Germinal center (tissue), 1 donor: ENCODE measurements at places on chromosomes 12 and 14.

GRCh38 chr14:73402579-73402978 is 55.8 kb downstream of the NUMB start:
- no peak for DNase-seq

DNA sequence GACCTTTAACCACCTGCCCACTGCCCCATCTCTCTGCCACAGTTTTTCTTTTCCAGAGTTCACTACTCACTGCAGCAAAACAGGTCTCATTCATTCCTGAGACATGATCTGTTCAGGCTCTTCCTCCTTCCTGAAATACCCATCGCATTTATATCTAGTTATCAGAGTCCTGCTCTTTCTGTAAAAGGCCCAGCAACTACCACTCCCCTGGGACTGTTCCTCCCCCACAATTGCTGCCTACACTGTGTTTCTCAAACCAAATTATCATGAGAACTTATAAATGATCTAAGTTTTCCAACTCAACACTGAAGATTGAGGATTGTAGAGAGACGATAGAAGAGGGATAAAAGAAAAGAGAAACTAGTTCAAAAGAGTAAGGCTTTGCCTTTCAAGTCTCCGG is 40.8 kb upstream of the EPS8 start:
- DNase-seq, result no peak

- DNase-seq, result no peak
Measured at GRCh38 chr12:107584563-107584962, 101.0 kb upstream of the PWP1 start.

GRCh38 chr12:74539261-74539660 is 1.6 kb downstream of the ATXN7L3B start:
- DNase-seq, result no peak

DNA sequence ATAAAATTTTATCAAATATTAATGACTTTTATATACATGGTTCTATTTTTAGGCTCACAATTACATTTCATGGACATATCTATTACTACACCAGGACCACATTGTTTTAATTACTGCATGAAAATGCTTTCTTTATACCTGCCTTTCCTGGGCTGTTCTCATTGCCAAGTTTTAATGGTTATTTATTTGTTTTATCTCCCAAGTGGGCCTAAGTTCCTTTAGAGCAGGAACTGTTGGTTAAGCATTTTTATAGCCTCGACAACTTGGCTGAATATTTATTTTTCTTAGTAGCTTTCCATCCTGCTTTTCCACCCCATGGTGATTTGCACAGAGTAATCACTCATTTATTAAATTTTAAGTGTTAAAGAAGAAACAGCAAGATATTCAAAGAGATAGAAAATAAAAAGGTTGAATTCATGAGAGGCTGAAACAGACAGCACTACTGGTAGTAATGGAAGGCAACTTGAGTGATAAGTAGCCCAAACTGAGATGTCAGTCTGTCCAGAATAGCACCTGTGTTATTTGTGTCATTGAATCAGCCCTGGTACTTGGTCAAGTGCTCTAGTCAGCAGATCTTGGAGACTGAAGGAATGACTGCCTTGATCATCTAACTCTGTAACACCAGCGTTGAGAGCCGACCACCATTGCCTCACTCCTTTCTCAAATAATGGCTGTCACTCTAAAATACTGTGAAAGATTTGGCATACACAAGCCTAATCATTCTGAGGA is 119.1 kb upstream of the EGLN3 start:
- DNase-seq, result no peak

DNA sequence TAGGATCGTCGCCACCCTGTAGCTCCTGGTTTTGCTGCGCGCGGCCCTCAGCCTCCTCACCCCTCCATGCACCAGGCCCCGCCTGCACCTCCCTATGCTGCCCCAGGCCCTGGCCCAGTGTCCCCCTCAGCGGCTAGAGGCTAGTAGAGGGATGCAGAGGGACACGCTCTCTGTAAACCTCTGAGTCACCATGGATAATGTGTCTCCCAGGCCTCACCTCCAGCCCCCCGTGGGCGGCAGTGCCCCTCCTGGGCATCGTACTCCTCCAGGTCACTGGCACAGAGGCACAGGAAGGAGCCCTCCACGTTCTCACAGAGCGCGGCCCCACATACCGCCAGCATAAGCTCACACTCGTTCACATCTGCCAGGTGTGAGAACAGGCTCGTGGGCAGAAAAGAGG is 12.3 kb downstream of the ISCA2 start:
- DNase-seq, result no peak

DNA sequence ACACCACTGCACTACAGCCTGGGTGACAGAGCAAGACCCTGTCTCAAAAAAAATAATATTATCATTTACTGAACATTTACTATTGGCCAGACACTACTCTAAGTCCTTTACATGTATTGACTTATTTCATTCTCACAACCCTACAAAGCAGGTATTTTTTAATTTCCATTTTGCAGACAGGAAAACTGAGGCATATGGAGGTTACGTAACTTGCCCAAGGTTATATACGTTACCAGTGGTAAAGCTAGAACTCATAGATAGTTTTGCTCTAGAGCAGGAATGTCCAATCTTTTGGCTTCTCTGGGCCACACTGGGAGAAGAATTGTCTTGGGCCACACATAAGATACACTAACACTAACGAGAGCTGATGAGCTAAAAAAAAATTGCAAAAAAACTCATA is 5.7 kb downstream of the L3HYPDH start:
- no peak for DNase-seq

GRCh38 chr14:60691383-60692113 is 32.6 kb downstream of the SIX4 start:
- no peak for DNase-seq

GRCh38 chr14:87419925-87420324 is 573.1 kb downstream of the GALC start:
- no peak for DNase-seq

DNA sequence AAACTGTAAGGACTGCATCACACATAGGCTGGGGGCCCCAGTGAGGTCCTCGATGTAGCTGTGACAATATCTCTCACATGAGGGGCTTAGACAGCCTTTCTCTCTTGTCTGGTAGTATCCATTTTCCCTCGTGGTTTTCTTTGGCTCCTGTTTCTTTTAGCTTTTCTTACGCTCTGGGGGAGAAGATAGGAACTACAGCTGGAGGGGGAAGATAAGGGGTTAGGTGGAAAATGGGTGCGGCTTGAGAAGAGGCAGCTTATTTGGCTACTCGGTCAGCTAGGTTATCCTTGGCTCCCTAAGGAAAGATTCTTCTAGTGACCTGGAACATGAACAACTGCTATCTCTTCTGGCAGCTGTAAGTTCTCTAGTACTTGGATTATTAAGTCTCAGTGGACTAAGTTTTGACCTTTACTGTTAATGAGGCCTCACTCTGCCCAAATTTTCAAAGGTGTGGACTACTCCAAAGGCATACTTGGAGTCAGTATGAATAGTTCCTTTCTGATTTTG is 28.7 kb upstream of the CPNE8 start:
- DNase-seq, result no peak

GRCh38 chr12:95522692-95523091 is 28.6 kb downstream of the USP44 start:
- DNase-seq, result no peak

DNA sequence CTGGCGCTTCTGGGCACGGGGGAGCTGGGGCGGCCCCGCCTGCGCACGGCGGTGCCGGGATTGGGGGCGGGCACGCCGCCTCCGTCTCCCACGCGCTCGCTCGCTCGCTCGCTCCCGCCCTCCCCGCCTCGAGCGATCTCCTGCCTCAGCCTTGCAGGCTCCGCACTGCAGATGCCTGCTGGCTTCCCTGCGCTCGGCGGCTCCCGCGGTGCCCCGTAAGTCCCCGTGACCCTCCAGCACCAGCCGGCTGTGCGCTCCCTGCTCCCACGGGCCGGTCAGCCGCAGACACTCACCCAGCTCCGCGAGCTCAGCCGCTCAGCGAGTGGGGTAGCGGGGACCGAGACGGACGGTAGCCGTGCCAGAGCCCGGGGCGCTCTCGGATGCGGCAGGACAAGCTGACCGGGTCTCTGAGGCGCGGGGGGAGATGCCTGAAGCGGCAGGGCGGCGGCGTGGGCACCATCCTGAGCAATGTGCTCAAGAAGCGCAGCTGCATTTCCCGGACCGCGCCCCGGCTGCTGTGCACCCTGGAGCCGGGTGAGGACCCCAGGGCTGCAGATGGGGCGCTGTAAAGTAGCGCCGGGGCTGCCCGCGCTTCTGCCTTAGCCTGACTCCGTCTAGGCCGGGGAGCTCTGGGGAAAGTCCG is at the start of gene TBC1D30:
TSS of gene TBC1D30 (plus strand) at position 148 of the 643 bp plus-strand sequence. CDS start at position 381, 233 bp downstream.
- DNase-seq, result peak; percentile 31

- no peak for DNase-seq
Measured at GRCh38 chr14:51121096-51121495, 26.2 kb upstream of the TRIM9 start.

DNA sequence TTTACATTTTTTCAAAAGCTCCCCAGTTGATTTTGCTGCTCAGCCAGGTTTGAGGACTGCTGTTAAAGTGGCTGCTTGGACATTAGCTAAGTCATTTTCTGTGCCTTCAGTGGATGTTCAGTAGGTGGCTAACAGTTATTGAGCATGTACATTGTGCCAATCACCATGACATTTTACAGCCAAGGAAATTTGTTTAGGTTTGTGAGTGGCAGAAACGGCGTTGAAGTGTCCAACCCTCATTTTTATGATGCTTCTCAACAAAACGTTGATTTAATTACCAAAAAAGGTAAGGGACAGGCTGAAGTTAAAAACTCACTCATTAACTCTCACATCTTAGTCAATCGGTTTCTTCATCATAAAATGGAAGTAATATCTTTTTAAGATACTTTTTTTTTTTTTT is 37.0 kb upstream of the LRIG3 start:
- DNase-seq, result no peak

DNA sequence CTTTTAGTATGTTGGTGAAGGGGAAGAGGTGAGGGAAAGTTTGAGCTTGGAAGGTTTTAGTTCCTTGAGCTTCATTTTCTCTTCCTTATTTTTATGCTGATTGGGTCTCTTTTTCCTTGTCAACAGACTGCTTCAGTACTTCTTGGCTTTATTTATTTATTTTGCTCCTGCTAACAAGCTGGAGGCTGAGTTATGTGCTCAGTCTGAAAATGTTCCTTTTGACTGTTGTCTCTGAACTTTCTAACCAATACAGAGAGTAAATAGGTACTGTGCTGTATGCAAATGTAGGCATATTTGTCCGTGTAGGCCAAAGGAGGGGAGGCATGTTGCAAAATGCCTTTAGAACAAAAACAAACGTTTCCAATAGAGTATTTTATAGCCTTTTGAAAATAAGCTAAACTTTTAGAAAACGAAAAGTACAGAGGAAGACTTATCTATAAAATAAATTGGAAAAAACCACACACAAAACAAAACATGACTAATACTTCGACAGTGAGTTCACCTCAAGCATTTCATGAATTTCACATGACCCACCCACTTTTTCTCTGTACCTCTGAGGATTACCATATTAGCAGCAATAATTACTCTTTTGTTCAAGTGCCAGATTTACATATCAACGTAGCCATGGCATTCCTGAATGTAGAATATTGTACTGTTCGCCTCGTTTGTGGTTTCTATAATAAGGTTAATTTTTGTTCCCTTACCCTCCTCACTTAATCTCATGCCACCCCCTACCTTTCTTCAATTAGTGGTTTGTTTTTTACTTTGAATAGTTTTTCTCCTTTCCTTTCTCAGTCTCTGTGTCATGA is 4.7 kb upstream of the CREBL2 start:
- DNase-seq, result no peak

GRCh38 chr14:26344596-26344995 is 253.2 kb downstream of the NOVA1 start:
- DNase-seq, result no peak

DNA sequence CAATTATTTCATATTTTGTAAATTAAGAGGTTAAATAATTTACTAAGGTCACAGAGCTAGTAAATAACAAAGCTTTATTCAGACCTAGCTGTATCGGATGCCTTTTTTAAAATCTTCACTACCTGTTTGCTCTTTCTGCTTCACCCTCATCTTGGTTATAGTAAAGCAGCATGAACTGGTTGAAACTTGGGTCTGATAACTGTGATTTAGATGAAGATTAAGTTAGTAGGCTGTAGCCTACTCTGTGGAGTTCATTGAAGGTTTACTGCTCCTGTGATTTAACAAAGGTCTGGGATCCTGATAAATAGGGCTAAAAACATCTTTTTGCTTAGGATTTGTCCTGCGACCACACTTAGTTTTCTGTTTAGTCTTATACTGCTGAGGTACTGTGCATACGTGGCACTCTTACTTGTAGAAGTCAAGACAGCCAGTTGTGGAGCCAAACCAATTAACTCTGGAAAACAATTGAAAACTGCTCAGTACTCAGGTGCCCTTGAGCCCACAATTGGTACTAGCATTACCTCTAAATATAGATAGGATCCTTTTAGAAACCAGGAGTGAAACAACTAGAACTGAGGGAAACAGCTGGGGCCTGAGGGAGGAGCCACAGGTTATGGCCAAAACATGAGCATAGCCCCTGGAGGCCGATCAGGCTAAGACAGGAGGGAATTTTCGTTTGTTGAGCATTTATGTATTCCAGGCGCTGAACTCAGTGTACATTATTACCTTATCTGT is 2.3 kb downstream of the SPATS2 start:
- DNase-seq, result peak; percentile 57

GRCh38 chr12:89862511-89863445 is 154.1 kb upstream of the ATP2B1 start:
- DNase-seq, result peak; percentile 66

DNA sequence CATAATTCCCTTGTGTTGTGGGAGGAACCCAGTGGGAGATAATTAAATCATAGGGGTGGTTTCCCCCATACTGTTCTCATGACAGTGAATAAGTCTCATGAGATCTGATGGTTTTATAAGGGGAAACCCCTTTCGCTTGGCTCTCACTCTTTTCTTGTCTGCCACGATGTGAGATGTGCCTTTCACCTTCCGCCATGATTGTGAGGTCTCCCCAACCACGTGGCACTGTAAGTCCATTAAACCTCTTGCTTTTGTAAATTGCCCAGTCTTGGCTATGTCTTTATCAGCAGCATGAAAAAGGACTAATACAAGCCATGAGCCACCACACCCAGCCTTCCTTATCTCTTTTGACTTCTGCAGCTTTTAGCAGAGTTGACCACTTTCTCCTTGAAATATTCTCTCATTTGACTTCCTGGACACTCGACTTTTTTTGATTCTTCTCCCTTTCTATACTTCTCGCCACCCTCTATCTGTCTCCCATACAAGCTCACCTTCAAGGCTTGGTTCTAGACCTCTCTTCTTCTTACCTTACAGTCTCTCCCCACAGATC is 2.3 kb downstream of the MTERF2 start:
- no peak for DNase-seq

DNA sequence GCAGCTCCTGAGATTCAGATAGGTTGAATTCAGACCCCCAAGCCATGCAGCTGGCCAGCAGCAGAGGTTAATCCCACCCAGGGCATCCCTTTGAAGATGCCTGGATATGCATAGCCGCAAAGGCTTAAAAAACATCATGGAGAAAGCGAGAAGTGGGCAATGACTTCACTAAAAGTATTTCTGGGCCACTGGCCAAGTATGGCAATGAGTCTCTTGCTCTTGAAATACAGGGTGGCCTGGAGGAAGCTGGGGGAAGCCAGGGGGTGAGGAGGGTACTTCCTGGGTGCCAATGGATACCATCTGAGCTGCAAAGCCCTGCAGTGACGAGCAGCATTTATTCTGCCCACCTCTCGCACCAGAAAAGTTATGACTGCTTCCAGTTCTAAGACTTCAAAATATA is 539.3 kb upstream of the TBX3 start:
- DNase-seq, result no peak

- no peak for DNase-seq
Measured at GRCh38 chr14:31006703-31007102, 18.7 kb upstream of the AP4S1 start.

GRCh38 chr14:88163731-88164255 is 158.9 kb downstream of the GPR65 start:
- no peak for DNase-seq
